ENCODE measurements at places on chromosomes 5 and 9.

DNA sequence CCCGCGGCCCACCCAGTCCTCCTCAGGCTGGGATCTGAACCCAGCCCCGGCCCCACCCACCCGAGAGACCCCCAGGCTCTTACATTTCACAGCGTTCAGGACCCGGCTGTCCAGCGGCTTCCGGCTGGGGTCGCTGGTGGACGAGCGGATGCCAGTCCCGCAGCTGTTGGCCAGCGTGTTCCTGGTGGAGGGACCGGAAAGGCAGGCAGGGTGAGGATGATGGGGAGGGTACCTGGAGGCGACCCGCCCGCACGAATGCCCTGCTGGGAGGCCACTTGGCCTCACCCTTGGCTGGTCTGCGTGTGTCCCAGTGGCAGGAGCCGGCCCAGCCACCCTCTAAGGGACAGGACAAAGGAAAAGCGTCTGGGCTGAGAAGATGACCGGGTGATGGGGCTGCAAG lies 51.9 kb upstream of the UBAC1 start:
- no peak for DNase-seq

DNA sequence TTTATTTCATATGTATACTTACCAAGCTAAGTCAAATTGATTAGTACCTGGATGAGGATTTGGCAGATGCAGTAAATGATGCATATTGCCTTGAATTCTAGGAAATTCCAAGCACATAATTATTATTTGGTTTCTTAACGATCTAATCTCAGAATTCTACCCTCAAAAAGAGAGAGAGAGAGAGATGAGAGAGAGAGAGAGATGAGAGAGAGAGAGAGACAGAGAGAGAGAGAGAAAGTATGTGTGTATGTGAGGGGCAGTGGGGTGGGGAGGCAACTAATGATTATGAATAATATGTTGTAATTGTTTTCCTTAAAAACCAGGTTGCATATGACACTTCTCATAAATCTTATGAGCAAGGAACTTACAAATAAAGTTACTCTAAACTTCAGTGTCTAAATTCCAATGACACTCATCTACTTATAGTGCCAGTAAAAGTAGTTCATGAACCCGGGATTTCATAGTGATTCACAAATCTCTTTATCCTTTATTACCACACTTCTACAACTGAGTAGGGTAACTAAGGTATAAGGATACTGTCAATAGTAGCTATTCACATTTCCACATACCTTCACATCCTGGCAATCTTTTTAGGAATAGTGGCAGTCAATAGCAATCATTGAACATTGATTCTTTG lies 60.5 kb upstream of the EDIL3 start:
- no peak for DNase-seq

GRCh38 chr5:174825587-174825986 lies 101.2 kb downstream of the MSX2 start:
- no peak for DNase-seq

GRCh38 chr9:110016340-110016739 lies 191.6 kb downstream of the C9orf152 start:
- peak; percentile 36 for DNase-seq

DNA sequence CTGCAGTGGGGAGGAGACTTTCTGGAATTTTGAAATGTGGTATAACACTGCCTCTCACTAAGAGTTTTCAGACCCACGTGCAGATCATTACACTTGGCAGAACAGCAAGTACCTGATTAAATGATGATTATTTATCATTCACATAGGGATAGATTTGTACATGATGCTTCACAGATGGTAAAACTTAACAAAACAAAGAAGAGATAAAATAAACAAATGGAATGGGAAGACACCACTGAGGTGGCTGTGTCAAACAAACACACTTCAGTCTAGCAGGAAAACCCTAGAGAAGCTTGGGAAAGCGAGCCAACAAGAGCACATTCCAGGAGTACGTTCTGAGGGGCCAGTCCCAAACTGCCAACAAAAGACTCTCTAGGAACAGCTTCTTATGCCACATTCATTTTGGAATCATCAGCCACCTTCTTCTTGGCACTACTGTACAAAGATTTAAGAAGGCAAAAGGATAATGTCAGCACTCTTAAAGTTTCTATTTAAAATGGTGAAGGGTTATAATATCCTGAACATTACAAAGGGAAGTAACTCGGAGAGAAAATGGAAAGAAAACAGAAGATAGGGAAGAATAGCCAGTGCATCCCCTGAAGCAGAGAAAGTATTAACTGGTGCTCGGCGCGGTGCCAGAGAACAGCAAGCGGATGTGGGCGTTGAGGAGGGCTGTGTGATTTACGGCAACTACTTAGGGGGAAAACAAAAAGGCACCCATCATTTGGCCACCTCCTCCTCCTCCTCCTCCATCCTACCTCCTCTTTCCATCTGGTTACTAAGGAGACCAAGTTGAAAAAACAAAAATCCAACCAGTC lies 1.6 kb downstream of the MED27 start:
- no peak for DNase-seq

Measured in brain pericyte (primary cell).